Activated CD8-positive, alpha-beta memory T cell treated with anti-CD3 and anti-CD28 coated beads, Interleukin-2, amount 10 ng/mL, durations not matched to agents 7 days and 5 days (primary cell): ENCODE measurements at places on chromosomes 11 and 22. TPM values are rescaled to one million over a fixed set of nuclear protein-coding genes. Genes with fewer than 3 reads are reported as not detected.

The ANKRD42 gene
- total RNA-seq, result 1.6 TPM

- no peak for DNase-seq
- H3K27me3 ChIP-seq, result peaks cover 3% of the 10 kb centered on the region
- H3K4me3 ChIP-seq, result no peak overlapping the region
- H3K36me3 ChIP-seq, result no peaks in the 10 kb centered on the region
- no peak overlapping the region for H3K27ac ChIP-seq
Observed at GRCh38 chr22:43241138-43241597, 54.2 kb upstream of the TTLL12 start.

DNA sequence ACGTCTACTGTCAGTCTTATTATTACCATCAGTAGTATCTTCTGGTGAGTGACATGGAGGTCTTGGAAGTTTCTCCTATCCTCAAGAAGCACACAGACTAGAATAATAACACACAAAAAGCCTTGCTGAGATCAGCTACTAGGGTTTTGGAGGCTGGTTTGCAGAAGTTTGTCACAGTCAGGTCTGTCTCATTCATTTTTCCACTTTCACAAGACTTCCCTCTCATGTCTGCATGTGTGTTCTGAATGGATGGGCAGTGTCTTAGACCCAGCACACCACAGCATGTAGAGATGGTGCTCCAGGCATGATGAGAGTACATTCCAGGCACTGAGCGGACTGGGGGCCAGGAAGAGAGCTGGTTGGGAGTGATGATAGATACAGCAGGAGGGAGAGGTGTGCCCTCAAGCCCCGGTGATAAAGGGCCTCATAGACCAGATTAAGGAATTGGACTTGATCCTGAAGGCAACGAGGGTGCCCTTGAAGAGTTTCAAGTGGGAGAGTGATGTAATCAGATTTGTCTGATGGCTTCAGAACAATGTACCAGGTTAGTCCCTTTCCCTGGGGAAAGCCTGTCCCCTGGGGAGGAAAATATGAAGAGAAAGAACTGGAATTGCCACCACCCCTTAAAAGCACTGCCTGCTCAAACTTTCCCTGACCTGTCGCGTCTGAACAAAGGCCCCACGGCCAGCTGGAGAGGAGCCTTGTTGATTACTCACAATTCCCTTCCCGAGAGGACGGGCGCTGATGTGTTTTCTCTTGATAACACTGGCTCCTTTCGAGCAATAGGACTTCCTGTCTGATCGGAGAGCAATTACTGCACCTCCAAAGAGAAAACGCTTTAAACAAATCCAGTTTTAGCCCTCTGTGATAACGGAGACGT is 45.1 kb upstream of the LMO2 start:
- H3K4me1 ChIP-seq, result no peaks in the 10 kb centered on the region
- no peaks in the 10 kb centered on the region for H3K36me3 ChIP-seq
- no peak overlapping the region for H3K4me3 ChIP-seq
- no peaks in the 10 kb centered on the region for H3K27me3 ChIP-seq
- H3K27ac ChIP-seq, result no peak overlapping the region

- peaks cover 78% of the 10 kb centered on the region for H3K27me3 ChIP-seq
- no peaks in the 10 kb centered on the region for H3K36me3 ChIP-seq
- DNase-seq, result no peak
- no peaks in the 10 kb centered on the region for H3K4me1 ChIP-seq
- H3K4me3 ChIP-seq, result no peak overlapping the region
Observed at GRCh38 chr22:28936200-28936599, 52.8 kb downstream of the ZNRF3 start.

The SLC22A8 gene
- total RNA-seq, result not detected
